Naive B cell (primary cell): ENCODE measurements at places on chromosomes 3 and 15.

- DNase-seq = no peak
- H3K4me3 ChIP-seq = no peak overlapping the region
- H3K4me1 ChIP-seq = peaks cover 9% of the 10 kb centered on the region
- H3K27me3 ChIP-seq = no peaks in the 10 kb centered on the region
Observed at GRCh38 chr3:35782355-35782754, 143.0 kb downstream of the ARPP21 start.

DNA sequence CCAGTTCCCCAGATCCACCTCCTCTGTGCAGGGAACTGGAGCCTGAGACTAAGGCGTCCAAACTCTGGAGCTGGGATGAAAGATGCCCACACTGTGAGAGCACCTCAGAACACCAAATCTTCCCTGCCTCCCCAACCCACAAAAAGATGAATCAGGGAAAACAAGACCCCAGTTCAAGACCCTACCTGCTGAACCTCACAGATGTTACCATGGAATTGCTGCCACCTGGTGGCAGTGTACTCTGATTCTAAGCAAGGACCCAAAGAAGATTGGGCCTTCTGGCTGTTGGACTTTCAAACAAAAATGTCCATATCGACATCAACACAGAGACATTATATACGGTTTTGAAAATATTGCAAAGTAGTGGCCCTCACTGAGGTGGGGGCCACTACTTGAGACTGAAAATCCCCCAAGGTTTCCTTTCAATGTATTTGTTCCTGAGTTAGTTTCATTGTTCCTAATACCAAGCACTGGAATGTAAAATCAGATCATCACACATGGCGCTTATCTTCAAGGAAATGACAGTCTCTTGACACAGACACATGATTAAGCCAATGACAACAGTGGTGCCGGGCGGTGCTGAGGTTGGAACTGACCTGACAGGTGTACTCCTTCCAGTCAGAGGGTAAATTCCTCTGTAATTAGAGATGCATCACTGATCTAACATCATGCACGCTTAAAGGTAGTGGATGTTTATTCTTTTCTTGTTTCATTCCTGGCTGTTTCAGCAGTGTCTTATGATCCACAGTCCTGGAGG, 67.6 kb downstream of the SLC6A11 start:
- H3K4me1 ChIP-seq = no peaks in the 10 kb centered on the region
- no peak for DNase-seq
- peaks cover 19% of the 10 kb centered on the region for H3K27me3 ChIP-seq
- H3K27ac ChIP-seq = no peak overlapping the region
- H3K36me3 ChIP-seq = no peaks in the 10 kb centered on the region
- H3K4me3 ChIP-seq = no peak overlapping the region

DNA sequence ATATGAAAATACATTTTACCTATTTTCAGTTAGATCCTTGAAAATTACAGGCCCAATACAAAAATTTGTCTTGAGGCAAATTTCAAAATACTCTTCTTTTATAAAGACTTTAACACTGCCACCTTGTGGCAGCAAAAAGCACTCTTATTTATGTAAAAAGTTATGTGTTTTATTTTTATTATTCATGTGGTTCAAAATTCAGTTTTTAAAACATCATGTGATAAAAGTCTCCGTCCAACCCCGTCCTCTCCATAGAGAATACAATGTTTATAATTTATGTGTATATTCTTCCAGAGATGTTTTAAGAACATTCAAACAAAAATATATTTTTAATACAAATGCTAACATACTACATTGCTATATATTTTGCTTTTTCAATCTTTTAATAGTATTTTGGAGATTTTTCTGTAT, 36.9 kb upstream of the TRIM59 start:
- DNase-seq = peak; percentile 6
- peaks cover 7% of the 10 kb centered on the region for H3K4me1 ChIP-seq
- H3K27me3 ChIP-seq = no peaks in the 10 kb centered on the region
- no peaks in the 10 kb centered on the region for H3K36me3 ChIP-seq
- H3K4me3 ChIP-seq = peak overlapping the region; percentile 64

- H3K27me3 ChIP-seq = peaks cover 31% of the 10 kb centered on the region
- H3K4me1 ChIP-seq = no peaks in the 10 kb centered on the region
- DNase-seq = no peak
- H3K27ac ChIP-seq = no peak overlapping the region
- no peaks in the 10 kb centered on the region for H3K36me3 ChIP-seq
Observed at GRCh38 chr15:94671858-94672532, 440.6 kb downstream of the MCTP2 start.

DNA sequence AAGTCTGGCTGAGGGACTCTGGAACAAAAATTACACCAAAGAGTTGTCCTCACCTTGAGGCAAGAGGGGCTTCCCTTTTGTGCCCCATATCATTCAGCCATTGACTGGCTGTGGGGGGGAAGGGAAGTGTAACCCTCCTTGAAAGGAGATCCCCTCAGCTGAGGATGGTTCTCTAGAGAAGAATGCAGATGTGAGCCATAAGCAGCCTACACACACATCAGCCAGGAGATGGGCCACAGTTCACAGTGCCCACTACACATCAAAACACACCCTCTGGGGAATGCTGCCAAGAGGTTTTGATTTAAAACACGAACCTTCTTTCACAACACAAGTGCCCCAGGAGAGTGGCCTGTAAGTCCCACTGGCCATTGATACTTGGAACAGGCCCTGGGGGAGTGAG, 231.2 kb upstream of the CTDSPL start:
- no peak for DNase-seq
- no peak overlapping the region for H3K4me3 ChIP-seq
- H3K27me3 ChIP-seq = peaks cover 7% of the 10 kb centered on the region
- peaks cover 12% of the 10 kb centered on the region for H3K4me1 ChIP-seq
- H3K27ac ChIP-seq = no peak overlapping the region

- H3K27ac ChIP-seq = no peak overlapping the region
- H3K27me3 ChIP-seq = no peaks in the 10 kb centered on the region
- H3K4me3 ChIP-seq = no peak overlapping the region
- no peaks in the 10 kb centered on the region for H3K4me1 ChIP-seq
Observed at GRCh38 chr3:36546226-36546625, 165.9 kb downstream of the STAC start.

GRCh38 chr15:22968366-22968765, 11.8 kb downstream of the CYFIP1 start:
- peak overlapping the region; percentile 16 for H3K4me3 ChIP-seq
- no peak overlapping the region for H3K27ac ChIP-seq
- peaks cover 10% of the 10 kb centered on the region for H3K36me3 ChIP-seq
- no peak for DNase-seq
- no peaks in the 10 kb centered on the region for H3K4me1 ChIP-seq

DNA sequence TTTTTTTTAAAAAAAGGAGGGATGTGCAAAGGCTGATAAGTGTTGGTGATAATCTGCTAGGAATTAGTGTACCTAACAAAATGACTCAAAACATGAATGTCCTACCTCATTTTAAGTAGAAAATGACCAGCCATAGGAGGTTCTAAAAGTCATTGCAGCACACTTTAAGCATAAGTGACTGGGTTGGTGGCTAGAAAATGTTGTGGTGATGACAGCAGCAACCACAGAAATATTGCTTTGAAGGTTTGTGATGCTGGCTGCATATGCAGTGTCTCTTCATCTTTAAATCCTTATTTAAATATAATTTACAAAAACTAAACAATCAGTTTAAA, 55.2 kb downstream of the CMSS1 start:
- no peaks in the 10 kb centered on the region for H3K27me3 ChIP-seq
- no peak overlapping the region for H3K27ac ChIP-seq
- H3K4me3 ChIP-seq = no peak overlapping the region
- no peaks in the 10 kb centered on the region for H3K36me3 ChIP-seq
- peaks cover 9% of the 10 kb centered on the region for H3K4me1 ChIP-seq
- no peak for DNase-seq

DNA sequence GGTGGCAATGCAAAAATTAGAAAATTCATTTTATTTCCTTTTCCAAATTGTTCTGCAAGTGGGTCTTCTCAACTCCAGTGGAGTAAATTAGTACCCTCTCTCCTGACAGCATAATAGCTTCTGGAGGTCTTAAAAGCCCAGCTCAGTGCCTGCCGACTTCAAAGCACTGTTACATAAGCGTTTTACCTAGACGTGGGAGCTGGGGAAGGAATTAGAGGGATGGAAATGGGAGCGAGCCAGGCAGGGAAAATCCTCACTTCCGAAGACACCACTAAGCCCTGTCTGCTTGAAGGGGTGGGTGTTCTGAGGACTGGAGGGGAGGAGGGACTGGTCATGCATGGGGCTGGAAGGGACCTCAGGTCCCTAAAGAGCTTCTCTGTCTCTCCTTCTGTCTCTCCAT, 77.2 kb upstream of the SLC6A1 start:
- H3K27me3 ChIP-seq = peaks cover 40% of the 10 kb centered on the region
- no peaks in the 10 kb centered on the region for H3K36me3 ChIP-seq
- DNase-seq = no peak
- H3K4me1 ChIP-seq = no peaks in the 10 kb centered on the region
- H3K27ac ChIP-seq = no peak overlapping the region

DNA sequence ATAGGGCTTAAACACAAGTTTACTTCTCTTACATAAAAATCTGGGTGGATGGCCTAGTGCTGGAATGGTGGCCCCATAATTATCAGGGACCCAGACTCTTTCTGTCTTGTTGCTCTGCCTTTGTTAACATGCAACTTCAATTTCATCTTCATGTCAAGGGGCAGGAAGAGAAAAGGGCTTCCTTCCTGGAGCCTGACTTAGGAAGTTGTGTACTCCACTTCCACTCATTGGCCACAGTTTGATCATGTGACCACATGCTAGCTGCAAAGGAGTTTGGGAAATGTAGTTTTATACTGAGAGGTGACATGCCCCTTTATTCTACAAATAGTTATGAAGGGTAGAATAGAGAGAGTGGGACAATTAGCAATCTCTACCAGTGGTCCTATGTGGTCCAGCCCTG, 39.3 kb downstream of the RHCG start:
- H3K27ac ChIP-seq = no peak overlapping the region
- H3K36me3 ChIP-seq = peaks cover 8% of the 10 kb centered on the region
- DNase-seq = no peak
- H3K4me3 ChIP-seq = no peak overlapping the region

DNA sequence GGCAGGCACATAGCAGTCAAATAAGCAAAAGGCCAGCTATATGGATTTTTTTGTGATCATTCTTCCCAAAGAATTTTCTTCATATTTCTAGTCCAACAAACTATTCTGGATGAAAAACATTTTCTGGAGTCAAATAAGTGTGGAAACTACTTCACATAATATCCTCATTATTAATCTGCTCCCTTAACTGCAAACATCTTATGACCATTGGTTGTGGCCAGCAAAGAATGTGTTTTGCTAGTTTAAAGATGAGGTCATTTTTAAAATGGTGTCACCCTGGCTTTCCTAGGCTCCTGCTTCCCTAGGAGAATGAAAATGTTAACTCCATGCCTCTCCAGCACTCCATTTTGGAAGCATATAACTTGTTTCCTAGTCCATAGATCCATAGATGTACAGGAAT, 118.8 kb downstream of the SST start:
- peaks cover 33% of the 10 kb centered on the region for H3K27me3 ChIP-seq
- no peaks in the 10 kb centered on the region for H3K36me3 ChIP-seq
- no peak overlapping the region for H3K27ac ChIP-seq
- H3K4me1 ChIP-seq = no peaks in the 10 kb centered on the region
- no peak for DNase-seq

- H3K4me1 ChIP-seq = peaks cover 3% of the 10 kb centered on the region
- no peak overlapping the region for H3K4me3 ChIP-seq
- DNase-seq = no peak
- H3K27me3 ChIP-seq = no peaks in the 10 kb centered on the region
- H3K36me3 ChIP-seq = no peaks in the 10 kb centered on the region
- H3K27ac ChIP-seq = no peak overlapping the region
Observed at GRCh38 chr3:168051070-168051469, 44.7 kb downstream of the GOLIM4 start.

GRCh38 chr3:12931273-12931905, 90.0 kb upstream of the RPL32 start:
- peak overlapping the region; percentile 51 for H3K27ac ChIP-seq
- DNase-seq = no peak

DNA sequence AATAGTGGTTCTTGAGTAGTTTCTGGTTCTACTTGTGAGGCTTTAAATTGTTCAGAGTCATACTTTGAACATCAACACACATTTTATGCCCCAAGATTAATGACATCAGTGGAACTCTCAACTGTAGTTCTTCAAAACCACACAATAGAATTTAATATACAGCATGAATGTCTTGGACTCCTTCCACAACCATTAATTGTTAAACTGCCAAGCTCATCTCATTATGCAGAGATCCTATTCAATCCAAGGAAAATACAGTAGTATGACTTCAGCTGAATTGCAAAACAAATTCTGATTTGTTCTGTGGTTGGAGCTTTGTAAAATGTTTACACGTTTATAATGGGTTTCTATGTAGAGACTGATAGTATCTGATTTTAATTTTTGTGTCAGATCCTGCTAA, 199.2 kb upstream of the SLC2A2 start:
- H3K4me3 ChIP-seq = no peak overlapping the region
- no peak overlapping the region for H3K27ac ChIP-seq
- H3K4me1 ChIP-seq = no peaks in the 10 kb centered on the region
- H3K36me3 ChIP-seq = no peaks in the 10 kb centered on the region

DNA sequence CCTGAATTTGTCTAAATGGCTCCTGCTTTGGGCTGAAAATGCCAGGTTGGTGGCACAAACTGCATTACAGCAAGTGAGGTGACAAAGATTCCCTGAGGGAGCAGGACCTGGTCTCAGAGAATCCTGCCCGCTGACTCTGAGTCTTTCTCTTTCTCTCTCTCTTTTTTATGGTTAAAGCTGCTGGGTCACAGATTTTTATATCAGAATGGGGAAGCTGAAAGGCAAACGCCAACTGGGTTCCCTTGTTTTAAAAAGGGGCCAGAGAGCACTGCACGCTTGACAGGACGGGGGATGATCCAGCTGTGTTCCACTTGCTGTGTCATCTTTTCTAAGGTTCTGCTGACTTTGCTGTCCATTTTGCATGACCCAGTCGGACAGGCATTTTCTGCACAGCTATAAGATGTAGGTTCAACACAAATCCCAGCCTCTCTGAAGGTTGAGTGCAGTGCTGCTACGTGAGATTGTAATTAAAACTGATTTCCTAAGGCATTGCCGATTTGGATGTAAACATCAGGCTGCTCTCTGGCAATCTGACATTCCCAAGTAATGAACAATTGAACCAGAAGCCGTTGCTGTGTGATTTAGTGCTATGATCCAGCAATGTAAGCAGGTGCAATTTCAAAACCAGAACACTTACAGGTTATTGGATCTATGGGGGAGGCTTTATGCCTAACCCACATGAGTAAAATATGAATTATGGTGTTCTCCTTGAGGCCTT, 25.8 kb downstream of the ARHGEF3 start:
- H3K36me3 ChIP-seq = peaks cover 28% of the 10 kb centered on the region
- peaks cover 25% of the 10 kb centered on the region for H3K4me1 ChIP-seq
- H3K4me3 ChIP-seq = no peak overlapping the region
- no peak overlapping the region for H3K27ac ChIP-seq

DNA sequence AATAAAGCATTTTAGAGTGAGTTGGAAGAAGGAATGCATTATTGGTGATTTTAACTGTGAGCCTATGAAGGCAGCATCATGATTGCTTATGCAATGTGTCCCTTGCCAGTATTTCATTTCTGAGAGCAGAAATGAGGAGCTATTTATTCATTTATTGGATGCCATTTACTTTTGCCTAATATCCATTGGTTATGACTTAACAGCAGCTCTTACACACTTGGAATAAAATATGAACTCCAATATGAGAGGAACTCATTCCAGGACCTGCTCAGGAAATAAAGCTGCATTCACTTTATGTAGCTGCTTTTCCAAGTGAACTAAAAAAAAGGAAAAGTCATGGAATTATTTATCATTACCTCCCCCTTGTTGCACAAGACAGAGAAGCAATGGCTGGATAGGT, 280.1 kb downstream of the LRTM1 start:
- peaks cover 1% of the 10 kb centered on the region for H3K27me3 ChIP-seq
- peaks cover 6% of the 10 kb centered on the region for H3K4me1 ChIP-seq
- DNase-seq = no peak
- H3K27ac ChIP-seq = no peak overlapping the region

- H3K36me3 ChIP-seq = no peaks in the 10 kb centered on the region
- DNase-seq = no peak
- H3K4me1 ChIP-seq = no peaks in the 10 kb centered on the region
- no peak overlapping the region for H3K4me3 ChIP-seq
- no peak overlapping the region for H3K27ac ChIP-seq
Observed at GRCh38 chr3:190204200-190204599, 83.5 kb upstream of the P3H2 start.
